Activated gamma-delta T cell treated with Interleukin-2 at 50 U/mL for 16 hours (primary cell): ENCODE measurements at places on chromosomes 3 and 15.

DNA sequence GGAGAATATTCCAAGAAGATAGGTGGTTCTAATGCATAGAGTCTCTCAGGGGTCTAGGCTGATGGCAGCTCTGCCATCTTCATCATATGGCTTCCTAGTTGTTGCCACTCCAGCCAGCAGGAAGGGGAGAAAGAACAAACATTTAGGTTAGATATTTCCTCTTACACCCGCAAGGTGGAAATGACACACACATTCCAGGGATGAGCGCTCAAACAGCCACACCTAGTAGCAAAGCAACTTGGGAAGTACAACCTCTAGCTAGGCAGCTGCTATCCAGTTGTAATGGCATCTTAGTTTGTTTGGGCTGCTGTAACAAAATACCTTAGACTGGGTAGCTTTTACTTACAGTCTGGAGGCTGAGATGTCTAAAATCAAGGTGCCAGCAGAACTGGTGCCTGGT lies 51.9 kb upstream of the ADAMTSL3 start:
- no peak for DNase-seq

GRCh38 chr15:52281085-52282035 lies 14.2 kb downstream of the MYO5C start:
- DNase-seq, result no peak

DNA sequence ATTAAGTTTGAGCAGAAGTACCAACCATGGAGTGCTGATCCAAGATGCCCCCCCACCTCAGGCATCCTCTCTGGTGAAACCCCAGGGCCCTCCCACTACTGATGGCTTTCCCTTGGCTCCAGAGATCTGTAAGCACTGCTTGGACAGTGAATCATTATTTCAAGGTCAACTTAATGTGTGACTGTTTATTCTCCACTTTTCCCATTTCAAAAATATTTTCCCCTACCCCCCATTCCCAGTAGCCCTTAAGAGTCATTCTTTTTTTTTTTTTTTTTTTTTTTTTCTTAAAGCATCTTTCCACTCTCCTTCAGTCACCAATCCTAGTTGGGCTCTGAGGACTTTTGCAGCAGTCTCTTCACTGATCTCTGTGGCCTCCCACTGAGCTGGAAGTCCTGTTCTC lies 82.6 kb downstream of the PCCB start:
- DNase-seq, result no peak

- DNase-seq, result no peak
Measured at GRCh38 chr3:23785097-23785645, 20.6 kb upstream of the UBE2E1 start.

- DNase-seq, result no peak
Measured at GRCh38 chr15:48888191-48888590, 10.3 kb downstream of the EID1 start.

DNA sequence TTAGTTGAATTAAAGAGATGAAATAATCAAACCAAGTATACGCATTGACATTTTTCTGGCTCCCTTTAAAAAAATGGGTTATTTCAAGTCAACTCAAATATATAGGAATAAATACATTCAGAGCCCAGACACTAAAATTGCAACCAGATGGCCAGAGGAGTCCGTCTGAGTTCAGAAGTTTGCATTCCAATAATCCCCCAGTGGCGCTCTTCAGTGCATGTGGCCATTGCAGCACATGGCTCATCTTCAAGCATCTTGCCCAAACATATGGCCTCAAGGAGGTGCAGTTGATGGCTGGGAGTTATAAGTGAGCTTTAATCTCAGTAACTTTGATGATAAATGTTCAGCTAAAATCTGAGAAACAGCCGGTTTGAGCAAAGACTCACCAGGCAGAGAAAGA lies 295.8 kb upstream of the LRRN1 start:
- DNase-seq, result no peak

- no peak for DNase-seq
Measured at GRCh38 chr15:61879219-61879618, 181.0 kb downstream of the VPS13C start.

DNA sequence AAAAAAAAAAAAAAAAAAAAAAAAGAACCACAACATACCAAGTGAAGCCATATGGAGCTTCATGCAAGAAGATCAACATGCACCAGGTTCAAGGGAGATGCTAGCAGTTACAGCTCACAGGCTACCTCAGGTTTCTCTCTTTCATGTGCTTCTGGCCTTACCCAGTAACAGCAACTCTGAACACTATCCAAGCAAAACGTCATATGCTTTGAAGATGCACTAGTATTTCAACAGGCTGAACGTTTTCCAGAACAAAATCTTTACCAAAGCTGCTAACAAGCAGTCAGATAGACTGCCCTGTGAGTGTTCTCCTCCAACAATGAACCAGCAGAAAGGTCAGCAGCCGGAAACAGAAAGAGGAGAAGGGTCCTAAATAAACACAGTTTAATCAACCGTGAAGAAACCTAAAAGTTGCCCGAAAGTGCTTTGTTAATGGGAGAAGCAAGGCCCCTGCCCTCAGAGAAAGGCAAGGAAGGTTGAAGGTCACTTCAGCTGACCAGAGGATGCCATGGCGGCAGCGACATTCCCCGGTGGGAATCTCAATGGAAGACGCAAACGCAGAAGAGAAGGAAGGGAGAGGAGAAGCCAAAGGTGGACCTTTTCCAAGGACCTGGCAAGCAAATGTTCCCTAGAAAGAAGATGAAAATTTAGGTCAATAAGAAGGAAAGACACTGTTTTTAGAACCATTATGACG lies 80.1 kb downstream of the CCNL1 start:
- no peak for DNase-seq

GRCh38 chr3:69718866-69719586 lies 20.2 kb upstream of the MITF start:
- no peak for DNase-seq
